ENCODE measurements at places on chromosomes 2 and 18.

DNA sequence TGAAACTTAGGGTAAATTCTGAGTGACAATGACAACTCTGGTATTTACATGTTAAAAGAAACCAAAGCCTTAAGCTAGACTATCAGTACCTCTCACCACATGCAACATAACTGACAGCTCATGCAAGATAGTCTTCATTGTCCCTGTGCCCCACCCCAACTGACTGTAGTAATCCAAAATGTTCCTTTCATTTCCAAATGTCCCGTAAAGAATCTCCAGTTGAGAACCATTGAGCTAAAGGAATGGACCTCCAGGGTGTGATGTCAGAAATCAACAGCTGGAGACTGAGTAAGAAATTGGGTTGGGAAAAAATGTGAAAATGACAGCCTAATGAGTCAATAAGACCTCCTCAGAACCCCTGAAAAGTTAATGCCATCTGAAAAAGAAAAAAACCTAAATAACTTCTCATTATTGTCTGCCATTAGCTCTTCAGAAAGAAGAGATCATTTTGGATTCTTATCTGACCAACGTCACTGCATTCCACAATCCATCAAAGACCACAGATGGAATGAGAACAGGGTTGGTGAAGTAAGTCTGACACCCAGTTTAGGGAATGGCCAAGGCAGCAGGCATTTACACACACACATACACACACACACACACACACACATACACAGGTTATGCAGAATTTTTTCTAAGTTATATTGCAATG, 51.7 kb upstream of the ACVR2A start:
- no peak for DNase-seq

DNA sequence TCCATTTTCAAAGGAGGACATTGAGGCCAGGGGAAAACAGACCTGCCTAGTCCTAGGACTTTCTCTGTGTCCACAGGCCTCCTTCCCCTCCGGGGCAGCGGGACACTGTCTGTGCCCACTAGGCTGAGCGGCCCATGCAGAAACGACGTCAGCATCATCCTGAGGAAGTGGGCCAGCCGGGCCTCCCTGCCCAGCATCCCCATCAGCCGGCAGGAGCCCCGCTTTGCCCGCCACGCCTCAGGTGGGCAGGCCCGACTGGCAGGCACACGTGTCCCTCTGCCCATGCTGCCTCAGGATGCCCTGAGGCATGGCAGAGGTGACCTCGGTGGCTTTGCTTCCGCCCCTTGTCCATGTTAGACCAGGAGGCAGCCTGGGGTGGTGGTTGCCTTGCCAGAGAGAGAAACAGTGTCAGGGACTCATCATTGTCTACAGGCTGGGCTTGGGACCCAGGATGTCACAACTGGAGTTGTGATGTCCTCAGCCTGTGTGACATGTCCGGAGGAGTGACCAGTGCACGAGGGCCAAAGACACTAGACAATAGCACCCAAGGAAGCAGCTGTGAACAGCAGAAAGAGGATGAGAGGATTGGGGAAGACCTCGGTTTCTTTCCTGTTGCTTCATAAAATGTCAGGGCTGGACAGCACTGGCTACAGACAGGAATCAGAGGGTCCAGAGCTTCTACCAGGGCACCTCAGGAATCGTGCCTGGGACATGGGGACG, 36.8 kb downstream of the TOGARAM2 start:
- DNase-seq: no peak

DNA sequence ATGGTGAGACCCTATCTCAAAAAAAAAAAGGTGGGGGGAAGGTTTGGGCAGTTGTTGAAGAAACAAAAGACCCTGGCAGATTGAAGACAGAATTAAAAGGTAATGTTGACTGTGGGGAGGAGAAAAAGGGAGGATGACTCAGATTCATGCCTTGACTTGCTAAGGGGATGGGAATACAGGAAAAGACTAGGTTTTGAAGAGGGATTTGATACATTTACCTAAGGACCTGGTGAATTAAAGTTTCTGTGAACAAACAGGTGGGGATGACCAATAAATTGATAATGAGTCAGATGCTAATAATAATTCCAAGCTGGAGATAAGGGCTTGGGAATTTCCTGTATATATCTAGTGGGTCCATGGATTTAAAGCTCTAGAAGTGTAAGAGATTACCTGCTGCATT, 27.6 kb downstream of the TTR start:
- DNase-seq: no peak

DNA sequence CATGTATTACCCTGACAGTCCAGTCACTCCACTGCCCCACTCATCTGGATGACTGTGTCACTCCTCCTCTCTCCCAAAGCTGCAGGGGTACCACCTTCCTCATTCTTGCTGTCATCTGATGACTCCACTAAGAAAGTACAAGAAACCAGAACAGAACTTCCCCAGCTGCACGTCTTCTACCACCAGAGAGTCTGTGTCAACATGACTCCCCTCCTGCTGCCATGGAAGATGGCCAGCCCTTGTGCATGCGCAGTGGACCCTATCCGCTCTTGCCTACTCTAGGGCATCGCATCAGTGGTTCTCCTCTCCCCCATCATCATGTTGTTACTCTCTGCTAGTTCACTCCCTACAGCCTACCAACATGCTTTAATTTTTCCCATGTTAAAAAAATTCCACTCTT, 14.5 kb upstream of the ST8SIA3 start:
- no peak for DNase-seq

DNA sequence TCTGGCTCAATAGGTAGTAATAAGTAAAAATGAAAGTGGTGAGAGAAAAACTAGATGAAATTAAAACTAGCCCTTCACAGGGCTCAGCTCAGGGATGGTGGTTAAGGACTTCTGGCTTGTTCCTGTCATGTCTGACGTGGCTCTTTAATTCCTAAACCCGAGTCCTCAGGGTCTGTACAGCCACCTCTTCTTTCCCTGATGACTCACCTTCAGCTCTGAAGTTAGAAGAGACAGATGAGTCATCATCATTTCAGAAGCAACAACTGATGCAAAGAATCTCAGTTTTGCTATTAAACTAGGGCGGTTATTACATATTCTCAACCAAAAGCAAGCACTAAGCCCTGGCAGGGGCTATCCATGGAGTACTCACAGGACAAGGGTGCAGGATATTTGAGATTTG, 24.0 kb upstream of the ITGB6 start:
- peak; percentile 82 for DNase-seq

GRCh38 chr2:195542067-195542466, 115.0 kb upstream of the SLC39A10 start:
- no peak for DNase-seq

- DNase-seq: peak; percentile 10
Measured at GRCh38 chr2:79219383-79219988, 59.9 kb upstream of the REG3A start.

GRCh38 chr2:85997017-85997970, 108.4 kb downstream of the POLR1A start:
- DNase-seq: no peak

DNA sequence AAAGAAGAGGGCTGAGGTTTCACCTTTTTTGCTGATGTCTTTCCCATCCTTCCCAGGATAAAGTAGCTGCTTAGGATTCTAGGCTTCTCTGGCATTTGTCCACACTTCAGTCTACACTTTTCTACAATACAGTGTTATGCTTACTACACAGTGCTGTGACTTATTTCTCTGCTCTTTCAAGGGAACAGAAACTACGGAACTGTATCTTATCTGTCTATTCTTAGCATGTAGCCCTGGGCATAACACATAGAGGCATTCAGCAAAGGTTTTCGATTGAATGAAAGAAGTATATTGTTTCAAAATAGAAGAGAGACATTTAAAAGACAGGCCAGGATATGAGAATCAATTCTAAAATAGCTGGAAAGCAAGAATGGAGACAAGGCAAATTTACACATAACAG, 110.9 kb downstream of the ARHGEF33 start:
- DNase-seq: no peak

DNA sequence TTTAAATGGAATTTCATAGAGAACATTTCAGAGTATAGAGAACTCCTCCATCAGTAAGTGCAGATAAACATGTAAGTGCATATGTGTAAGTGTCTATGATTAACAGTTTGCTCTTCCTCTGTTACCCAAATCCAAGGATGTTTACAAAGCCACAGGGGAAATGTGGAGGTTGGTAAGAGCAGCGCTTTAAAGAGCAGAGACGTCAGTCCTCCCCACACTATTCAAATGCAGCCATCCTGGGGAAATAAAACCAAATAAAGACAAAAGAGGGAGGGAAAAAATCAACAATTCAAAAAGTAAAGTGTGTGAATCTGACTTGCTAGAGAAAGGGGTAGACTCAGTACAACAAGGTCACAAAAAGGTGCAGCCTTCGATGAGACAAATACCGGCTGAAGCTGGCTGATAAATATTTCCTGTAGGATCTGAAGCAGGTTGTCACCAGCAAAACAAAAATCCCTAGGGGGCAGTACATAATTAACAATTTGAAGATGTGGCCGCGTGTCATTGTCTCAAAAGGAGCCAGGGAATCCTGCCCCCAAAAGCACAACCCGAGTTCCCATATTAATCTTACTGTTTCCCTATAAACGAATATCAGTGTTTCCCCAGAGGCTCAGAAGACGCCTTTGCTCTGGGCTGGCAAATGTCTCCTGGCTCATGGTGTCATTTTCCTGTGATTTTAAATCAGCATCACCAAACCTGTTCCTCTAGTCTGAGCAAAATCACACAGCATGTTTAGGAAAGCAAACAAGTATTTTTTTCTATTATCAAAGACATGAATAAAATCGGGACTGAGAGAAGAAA, 216.5 kb downstream of the CDCA7 start:
- DNase-seq: no peak

DNA sequence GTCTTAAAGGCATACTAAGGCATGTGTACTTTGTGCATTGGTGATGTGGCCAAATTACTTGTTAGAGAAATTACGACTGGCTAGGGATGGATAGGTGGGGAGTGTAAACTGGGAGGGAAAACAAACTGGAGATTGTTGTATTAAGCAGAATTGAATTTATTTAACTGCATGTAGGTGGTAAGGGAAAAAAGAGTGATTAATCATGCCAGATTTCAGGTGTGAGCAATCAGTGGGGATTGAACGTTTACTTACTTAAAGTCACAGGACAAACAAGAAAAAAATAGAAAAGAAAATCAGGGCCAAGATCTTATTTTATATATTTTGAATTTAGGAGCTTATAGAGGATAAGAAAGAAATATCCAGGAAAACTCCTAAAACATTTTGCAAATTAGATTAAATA, 88.6 kb downstream of the GULP1 start:
- DNase-seq: no peak

GRCh38 chr2:172510548-172510947, 45.3 kb upstream of the PDK1 start:
- DNase-seq: no peak

- DNase-seq: no peak
Measured at GRCh38 chr2:111696226-111696625, 187.8 kb downstream of the ANAPC1 start.

DNA sequence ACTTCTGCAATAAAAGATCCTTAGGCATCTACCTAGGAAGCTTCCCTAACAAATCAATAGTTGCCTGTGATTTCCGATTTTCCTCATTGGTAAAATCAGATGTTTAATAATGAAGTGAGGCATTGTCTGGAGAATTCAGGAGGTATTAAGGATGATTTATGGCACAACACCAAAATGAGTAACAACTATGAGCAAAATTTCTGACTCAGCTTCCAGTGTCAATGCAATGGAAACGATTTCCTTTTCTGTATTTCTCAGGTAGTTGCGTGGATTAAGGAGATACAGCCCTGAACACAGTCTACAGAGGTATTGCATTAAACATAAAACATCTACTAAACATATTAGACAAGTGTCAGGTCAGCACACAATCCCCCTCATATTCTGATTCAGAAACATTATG, 99.5 kb downstream of the EPB41L3 start:
- DNase-seq: peak; percentile 49
